ENCODE measurements at places on chromosomes 12 and 14.

DNA sequence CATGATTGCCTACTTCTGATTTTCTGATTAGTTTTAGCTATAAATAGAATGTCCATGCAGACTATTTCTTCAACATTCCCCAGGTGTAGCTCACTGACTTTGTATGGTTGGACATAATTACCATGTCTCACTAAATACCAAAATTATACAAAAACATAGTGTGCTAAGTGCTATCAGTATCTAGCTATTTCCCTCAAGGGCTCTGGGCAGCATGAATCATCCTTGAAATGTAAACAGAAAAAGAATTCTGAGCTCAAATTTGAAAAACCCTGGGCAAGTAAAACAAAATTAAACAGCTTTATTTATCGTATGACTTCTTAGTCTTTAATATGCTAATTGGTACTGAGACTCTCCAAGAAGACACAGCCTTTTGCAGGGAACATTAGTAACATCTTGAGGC, 82.9 kb downstream of the SPATA7 start:
- no peak for DNase-seq

GRCh38 chr12:11540615-11541310, 108.7 kb upstream of the ETV6 start:
- no peak for DNase-seq

- DNase-seq, result no peak
Observed at GRCh38 chr14:90773196-90773486, 43.1 kb downstream of the TTC7B start.

DNA sequence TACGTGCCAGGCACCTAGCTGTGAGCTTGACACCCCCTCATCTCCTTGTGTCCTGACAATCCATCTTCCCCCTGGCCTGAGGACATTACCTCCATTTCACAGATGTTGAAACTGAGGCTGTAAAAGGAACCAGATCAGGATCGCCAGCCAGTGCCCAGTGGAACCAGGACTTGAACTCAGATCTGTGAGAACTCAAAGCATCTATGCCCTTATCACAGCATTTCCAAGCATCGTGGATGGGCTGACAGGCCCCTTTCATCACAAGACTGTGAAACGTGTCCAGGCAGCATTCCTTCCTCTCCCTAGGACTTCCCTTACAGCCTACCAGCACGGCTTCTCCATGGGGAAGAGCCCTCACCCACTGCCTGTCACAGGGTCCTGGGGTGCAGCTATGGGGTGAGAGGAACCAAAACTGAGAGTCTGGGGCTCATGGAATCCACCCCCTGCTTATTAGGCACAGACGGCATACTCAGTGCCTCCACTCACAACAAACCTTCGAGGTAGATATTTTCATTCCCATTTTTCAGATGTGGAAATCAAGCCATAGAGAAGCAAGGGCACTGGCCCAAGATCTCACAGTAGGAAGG, 26.9 kb downstream of the CMKLR1 start:
- no peak for DNase-seq

DNA sequence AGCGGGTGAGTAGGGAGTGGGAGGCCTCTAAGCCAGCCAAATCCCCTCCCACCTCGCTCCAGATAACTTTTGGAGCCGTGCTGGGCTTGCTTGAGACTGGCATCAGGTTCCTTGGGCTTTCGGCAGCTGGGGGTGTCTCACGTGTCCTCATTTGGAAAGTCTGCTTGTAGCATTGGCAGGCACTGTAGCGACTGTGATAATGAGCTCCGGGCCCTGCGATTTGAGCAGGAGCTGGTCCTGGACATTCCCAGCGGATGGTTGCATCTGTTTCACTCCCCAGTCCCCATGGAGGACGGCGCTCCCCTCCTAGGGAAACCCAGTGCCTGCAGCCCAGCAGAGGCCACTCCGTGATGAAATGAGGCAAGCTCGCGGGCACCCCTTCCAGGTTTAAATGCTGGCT, 49.4 kb downstream of the DGLUCY start:
- DNase-seq, result no peak

DNA sequence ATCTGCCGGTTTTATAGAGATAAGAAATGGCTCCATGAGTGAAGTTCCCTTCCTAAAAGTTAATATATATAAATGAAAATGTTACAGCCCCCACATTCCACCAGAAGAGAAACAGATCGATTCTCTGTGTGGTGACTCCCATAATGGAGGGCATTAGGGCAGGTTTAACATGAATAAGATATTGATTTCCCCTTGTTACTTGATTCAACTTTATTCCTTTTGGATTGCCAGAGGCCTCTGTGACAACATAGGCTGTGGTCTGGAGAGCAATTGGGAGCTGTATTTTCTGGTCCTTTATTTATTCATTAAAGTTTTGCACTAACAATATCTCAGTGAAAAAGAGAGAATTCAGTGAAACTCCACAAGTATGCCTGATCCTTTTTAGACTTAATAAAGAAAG, 125.2 kb upstream of the CCDC196 start:
- no peak for DNase-seq

DNA sequence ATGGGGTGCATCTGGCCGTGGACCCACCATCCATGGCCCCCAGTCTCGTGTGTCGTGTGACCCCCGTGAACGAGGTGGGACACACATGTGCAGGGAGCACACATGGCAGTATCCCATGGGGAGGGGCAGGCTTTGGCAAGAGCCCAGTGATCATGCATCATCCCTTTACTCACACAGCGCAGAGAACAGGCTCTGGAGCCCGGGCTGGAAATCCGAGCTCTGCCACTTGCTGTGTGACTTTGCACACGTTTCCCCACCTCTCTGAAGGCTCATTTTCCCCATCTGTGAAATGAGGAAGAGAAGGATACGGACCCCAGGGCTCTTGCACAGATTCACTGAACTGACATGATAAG, 119.9 kb downstream of the PHETA1 start:
- no peak for DNase-seq

GRCh38 chr12:7499636-7500035, 3.9 kb downstream of the CD163 start:
- no peak for DNase-seq

GRCh38 chr12:25816637-25817036, 141.8 kb upstream of the RASSF8 start:
- no peak for DNase-seq

GRCh38 chr14:100416921-100417860, 94.1 kb downstream of the SLC25A47 start:
- DNase-seq, result no peak

- no peak for DNase-seq
Observed at GRCh38 chr12:43444940-43445564, 107.0 kb downstream of the ADAMTS20 start.

- no peak for DNase-seq
Observed at GRCh38 chr12:128966203-128966810, 113.0 kb downstream of the GLT1D1 start.

- DNase-seq, result no peak
Observed at GRCh38 chr12:103802586-103802886, 38.5 kb downstream of the NT5DC3 start.

- no peak for DNase-seq
Observed at GRCh38 chr14:76424359-76424758, 48.4 kb downstream of the ESRRB start.

- no peak for DNase-seq
Observed at GRCh38 chr12:75694534-75695268, 183.3 kb upstream of the KRR1 start.

DNA sequence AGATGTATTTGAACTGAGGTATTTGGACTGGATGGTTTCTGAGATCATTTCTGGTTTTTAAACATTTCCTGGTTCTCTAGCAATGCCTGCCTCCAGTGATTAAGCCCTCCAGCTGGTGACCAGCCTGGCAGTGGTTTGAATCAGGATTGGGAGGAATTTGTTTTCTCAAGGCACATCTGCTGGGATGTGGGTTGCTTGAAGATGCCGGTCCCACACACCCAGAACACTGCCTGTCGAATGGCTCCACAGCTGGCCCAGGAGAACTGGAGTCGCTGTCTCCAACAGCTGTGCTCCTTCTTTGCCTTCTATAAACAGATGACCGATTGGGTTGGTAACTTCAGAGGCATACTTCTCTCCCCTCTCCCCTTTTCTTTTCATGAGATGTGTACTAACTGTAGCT, 258.0 kb upstream of the DDHD1 start:
- no peak for DNase-seq

- no peak for DNase-seq
Observed at GRCh38 chr14:76431538-76431937, 55.6 kb downstream of the ESRRB start.

DNA sequence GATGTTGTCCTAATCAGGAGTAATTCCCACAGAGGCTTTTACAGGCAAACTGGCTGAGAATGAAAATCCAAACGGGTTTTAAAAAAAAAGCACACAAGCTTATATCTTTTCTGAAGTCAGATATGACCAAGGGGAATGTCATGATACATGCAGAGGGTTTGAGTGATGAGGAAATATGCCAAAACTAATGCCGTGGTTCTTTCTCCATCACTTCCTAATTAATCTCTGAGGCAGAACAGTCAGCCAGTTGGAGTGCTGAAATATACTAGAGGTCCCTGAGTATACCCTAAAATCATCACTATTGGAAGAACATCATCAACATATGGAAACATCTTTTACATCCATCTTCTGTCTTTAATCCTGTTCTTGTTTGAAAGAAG, 160.8 kb upstream of the FAR2 start:
- no peak for DNase-seq

- DNase-seq, result no peak
Observed at GRCh38 chr14:86221000-86221399, 691.1 kb downstream of the FLRT2 start.

GRCh38 chr14:99562856-99563748, 40.9 kb downstream of the CCDC85C start:
- DNase-seq, result no peak

GRCh38 chr12:59973515-59973914, 377.7 kb downstream of the SLC16A7 start:
- DNase-seq, result no peak

DNA sequence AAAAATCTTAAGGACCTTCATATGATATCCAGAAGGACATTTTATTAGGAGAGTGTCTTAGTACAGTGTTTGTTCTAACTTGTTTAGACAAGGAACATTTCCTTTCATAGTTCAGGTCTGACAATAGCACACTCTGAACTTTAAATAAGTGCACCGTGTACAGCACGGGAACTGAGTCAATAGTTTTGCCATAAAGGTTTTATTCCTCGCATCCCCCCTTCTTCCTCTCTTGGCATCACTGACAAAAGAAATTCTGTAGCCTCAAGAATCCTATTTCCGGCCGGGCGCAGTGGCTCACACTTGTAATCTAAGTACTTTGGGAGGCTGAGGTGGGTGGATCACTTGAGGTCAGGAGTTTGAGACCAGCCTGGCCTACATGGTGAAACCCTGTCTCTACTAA, 58.3 kb downstream of the TMCC3 start:
- no peak for DNase-seq

DNA sequence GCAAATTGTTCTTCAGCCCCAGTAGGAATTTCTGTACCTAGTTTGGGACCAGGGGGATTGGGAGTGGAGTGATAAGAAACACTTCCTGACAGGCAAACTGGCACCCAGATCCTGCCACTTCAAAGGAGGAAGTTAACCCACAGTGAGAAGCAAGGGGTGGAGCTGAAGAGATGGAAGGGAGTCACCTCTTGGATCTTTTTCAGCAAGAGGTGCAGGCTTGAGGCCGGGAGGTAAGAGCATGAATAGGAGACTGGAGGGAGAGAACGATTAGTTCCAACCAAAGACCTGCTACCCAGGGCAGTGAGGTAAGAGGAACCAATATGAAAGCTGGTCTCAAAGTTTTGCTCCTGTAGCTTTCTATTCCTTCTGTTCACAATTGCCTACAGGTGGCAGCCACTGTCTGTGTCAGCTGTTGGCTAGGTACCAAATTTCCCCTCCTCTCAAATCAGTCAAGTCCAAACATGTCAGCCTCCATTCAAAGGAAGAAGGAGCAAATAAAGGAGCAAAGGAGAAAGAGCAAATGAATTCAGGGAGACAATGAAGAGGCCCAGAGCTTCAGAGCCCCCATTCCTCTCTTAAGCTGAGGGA, 14.9 kb upstream of the TAC3 start:
- no peak for DNase-seq

DNA sequence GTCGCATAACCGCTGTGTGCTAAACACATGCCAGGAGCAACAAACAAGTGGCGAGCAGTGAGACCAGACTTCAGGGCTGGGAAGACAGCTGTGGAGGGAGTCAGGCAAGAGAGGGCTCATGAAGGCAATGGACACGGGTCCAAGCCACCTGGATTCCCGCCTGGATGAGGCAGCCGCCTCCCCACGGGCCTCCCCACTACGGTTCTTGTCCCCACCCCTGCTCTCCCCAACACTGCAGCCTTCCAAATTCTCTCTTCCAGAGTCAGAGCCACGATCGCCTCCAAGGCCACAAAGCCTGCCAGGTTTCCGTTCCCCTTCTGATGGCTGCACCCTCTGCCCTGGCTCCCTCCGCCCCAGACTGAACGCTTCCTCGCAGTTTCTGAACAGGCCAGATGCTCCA, 36.1 kb upstream of the PIWIL1 start:
- DNase-seq, result no peak

DNA sequence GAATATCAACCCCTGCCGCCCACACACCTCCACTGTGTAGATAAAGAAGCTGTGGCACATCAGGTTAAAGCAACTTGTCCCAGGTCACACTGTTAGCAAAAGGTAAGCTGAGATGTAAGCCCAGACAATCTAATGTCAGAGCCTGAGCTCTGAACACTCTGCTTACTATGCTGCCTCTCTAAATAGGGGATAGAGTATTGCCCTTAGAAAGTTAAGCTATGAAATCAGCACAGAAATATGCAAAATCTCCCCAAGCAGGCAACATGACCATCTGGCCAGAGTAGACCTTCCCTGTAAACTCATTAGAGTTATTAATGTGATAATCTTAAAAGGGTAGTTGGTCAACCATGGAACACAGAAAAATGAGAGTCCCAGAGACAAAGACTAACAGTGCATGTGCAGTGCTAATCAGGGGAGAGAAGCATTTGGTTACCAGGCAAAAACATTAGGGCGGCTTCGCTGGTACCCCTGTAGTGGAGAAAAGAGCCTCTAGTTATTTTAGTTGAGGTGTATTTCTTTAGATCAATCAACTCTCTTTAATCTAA, 171.0 kb downstream of the BTG1 start:
- no peak for DNase-seq

DNA sequence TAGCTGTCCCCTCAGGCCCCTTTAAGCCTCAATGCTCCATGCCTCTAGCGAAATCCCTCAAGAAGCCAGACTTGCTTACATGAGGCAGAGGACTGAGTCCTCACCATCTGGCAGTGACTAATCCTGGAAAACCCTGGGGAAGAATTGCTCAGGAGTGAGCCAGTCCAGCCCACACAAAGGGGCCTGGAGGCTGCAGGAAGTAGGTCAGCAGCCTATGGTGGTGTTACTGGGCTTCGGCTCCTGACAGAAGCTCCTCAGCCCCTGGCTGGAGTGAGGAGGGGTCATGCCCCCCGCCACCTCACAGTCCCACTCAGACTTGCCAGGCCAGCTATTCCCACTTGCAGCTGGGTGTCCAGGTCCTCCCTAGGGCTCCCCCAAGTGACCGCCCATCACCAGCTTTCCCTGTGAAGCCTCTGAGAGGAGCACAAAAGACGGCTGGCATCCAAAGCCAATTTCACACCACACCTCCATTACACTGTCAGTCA, 250.5 kb downstream of the DPF3 start:
- no peak for DNase-seq

GRCh38 chr12:121455766-121456420, 56.0 kb downstream of the RNF34 start:
- DNase-seq, result no peak

- DNase-seq, result no peak
Observed at GRCh38 chr12:48029491-48030172, 25.4 kb upstream of the COL2A1 start.
